ENCODE measurements at places on chromosomes 7 and 10.
A peak's percentile ranks its signal among the peaks of the same experiment; 100 is the strongest.

DNA sequence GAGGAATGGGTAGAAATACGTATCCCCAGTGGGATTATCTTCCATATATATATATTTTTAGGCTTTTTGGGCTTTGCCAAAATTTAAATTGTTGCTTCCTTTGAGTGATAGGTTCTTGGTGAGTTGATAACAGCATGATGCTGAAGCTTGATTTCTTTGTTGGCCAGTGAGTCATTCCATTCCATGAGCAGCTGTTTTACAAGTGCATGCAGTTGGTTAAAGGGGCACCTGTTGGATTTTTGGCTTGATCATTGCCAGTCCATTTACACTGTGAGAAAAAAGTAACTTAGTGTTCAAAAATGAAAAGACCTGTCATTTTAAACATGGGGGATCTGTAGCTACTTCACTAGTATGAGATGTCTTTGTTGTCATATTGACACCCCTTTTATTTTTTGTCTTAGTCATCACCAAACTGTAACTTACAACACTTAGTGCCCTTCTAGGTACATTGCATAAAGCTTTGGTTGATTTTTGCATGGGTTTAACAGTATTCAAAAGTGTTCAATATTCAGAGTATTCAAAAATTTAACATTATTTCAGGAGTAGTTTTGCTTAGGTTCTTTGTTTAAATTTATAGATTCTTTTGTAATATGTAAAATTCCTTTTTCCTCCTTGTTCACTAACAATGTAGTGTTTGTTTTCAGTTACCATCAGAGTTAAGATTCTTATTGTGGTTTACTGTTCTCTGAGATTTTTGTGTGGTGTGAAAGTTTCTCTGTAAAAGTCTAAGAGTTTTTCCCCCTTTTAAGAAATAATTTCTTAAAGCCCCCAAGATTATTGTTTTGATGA is 8.8 kb downstream of the AKAP9 start:
- DNase-seq, result no peak

- peak; percentile 45 for DNase-seq
These were observed 1.0 kb upstream of the AVPI1 start for GRCh38 chr10:97687785-97688781.

GRCh38 chr7:1948887-1949680 is 279.0 kb downstream of the ELFN1 start:
- no peak for DNase-seq

GRCh38 chr7:74233655-74234285 is 20.4 kb downstream of the RFC2 start:
- no peak for DNase-seq

- no peak for DNase-seq
These were observed 1000.7 kb upstream of the LRRN3 start for GRCh38 chr7:110090110-110090820.

GRCh38 chr10:109940117-109940516 is 16.8 kb upstream of the XPNPEP1 start:
- DNase-seq, result no peak

GRCh38 chr10:26213157-26213800 is 3.3 kb upstream of the GAD2 start:
- DNase-seq, result no peak

- DNase-seq, result no peak
These were observed 235.5 kb upstream of the MEOX2 start for GRCh38 chr7:15922002-15922401.

GRCh38 chr7:142855756-142856564 is 1.1 kb downstream of the EPHB6 start:
- no peak for DNase-seq

DNA sequence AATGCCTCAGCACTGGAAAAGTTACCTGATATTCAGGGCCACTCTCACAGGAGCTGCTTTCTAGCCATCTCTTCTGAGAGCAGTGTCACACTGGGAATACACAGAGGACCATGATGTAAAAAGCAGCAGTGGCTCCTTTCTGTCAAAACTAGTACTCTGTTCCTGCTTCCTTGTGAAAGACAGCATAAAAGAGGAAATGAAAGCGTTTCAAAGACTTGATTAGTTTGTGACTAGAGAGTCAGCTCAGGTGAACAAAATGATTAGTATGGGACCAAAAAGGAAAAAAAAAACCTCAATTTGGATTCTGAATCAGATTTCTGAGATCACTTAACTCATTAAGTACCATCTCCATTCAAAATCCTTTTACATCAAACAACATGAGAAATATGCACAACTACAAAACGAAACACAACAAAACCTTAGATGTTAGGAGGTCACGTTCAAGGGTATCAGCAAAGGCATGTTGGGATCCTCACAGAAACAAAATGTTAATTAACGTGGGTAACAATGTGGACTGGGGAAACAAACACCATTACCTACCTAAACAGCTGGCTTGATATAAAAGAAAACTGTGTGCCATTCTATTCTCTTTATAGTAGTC is 103.7 kb downstream of the MACC1 start:
- peak; percentile 81 for DNase-seq

DNA sequence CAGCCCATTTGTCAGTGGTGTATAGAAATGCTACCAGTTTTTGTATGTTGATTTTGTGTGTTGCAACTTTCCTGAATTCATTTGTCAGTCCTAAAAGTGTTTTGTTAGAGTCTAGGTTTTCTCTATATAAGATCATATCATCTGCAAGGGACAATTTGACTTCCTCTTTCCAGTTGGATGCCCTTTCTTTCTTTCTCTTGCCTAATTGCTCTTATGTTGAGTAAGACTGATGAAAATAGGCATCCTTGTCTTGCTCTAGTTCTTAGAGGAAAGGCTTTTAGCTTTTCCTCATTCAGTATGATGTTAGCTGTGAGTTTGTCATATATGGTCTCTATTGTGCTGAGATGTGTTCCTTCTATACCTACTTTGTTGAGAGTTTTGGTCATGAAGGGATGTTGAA is 161.7 kb upstream of the TPK1 start:
- no peak for DNase-seq

- DNase-seq, result no peak
These were observed 293.6 kb upstream of the ZNF32 start for GRCh38 chr10:43942096-43942850.

DNA sequence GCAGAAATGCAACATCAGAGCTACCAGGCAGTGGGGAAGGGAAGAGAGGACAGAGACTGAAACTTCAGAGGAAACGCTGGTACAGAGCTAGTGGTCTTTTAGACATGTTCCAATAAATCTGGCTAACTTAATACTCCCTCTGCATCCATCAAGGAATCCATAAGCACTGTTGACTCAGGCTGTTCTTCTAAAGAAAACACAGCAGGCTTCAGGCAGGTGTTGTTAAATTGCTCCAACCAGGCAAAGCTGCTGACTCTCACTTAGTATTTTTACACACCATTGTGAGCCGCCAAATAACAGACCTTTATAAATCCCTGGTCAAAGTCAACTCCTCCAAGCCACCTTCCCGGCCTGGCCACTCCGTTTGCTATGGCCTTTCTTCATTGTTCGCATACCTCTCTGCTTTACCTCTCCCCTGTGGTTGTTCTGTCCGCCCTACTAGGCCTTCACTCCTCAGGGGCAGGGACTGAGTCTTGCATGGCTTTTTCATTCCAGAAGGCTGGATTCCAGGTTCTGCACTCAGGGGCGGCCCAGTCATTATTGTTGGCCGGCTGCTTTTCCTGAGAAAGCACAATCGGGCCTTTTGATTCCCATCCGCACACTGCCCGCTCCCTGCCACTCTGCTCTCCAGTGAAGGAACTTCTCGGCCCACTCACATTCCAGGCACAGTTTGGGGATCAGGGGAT is 18.4 kb downstream of the CREB3L2 start:
- no peak for DNase-seq

- peak; percentile 80 for DNase-seq
These were observed 150.4 kb upstream of the PRPS1L1 start for GRCh38 chr7:18177815-18178660.

GRCh38 chr10:117677239-117677638 is 134.7 kb downstream of the EMX2 start:
- no peak for DNase-seq

DNA sequence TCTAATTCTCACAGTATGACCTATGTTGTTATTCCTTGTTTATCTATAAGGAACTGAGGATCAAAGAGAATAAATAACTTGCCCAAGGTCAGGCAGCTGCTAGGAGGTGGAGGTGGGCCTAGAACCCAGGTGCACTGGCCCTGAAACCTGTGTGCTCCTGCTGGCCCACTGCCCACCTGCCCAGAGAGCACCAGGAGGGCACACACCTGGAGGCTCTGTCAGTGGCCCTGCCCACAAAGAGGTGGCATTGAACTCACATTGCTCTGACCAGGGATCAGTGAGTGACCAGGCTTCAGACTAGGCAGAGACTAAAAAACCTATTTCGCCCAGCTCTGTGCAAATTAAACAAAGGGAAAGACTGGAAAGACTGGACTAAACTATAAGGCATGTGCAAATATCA is 210.6 kb downstream of the TNS3 start:
- DNase-seq, result no peak

DNA sequence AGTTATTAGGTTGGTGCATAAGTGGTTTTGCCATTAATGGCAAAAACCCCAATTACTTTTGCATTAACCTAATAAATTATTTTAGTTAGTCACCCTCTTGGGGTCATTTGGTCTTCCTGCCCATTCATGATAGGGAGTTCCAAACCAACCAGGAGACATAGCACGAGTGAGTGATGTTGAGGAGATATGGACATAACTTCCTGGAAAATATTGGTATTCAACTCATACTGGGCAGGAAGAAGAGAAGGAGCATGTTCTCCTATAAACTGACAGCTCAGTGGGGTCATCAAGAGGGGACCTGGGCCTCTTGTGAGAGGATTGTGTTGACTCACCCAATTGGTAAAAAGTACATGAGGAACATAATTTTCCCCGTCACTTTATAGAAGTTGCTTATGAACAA is 23.7 kb downstream of the SPAG6 start:
- peak; percentile 38 for DNase-seq

GRCh38 chr10:123274306-123275135 is 120.3 kb downstream of the BUB3 start:
- no peak for DNase-seq

DNA sequence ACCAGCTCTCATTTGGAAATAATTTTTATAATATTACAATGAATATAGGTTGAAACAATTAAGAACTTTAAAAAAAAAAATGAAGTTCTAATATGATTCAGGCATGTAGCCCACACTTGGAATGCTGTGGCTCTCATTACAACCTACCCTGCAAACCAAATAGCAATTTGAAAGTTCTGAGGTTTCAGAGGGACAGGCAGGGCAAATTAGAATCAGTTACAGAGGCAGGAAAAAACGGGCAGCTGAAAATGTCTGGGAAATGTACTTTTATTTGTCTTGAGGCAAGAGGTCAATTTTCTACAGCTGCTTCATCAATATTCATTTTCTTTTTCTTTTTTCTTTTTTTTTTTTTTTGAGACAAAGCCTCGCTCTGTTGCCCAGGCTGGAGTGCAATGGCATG is 95.3 kb downstream of the PIP4K2A start:
- no peak for DNase-seq

- no peak for DNase-seq
These were observed 25.3 kb downstream of the ZSCAN25 start for GRCh38 chr7:99642027-99642426.

- DNase-seq, result no peak
These were observed 29.1 kb upstream of the CABCOCO1 start for GRCh38 chr10:61633665-61634064.

GRCh38 chr10:43574906-43575305 is 490 bp upstream of the ZNF239 start:
- no peak for DNase-seq

GRCh38 chr7:134480730-134481129 is 21.8 kb upstream of the AKR1B1 start:
- no peak for DNase-seq

DNA sequence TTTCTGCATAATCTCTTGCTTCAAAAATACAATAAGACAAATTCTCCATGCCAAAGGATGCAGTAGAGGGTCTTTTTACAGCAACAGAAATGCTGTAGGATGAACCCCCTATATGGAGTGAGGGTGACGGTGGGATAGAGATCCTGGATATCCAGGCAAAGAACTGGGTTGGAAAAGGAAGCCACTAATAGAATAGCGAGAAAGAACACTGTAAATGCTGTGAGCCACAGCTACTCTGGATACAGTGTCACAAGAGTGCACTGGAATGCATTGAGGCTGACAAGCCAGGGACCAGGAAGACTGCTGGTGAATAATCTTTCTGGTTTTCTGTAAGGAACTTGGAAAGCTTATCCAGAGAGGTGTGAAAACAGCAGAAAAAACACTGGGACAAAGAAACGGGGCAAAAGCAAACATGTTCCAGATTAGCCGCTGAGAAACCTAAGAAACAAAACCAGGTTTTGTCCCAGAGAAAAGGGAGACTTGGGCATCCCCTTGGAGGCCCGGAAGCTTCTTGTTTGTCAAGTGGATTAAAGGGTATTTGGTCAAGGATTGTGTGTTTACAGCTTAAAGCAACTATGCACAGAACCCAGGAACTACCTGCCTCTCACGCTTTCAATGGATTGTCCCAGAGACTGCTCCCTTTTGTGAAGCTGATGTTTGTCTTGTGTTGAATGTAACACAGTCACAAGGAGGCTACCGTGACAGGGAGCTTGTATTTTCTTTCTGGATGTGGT is 6.2 kb upstream of the MSMB start:
- DNase-seq, result no peak

DNA sequence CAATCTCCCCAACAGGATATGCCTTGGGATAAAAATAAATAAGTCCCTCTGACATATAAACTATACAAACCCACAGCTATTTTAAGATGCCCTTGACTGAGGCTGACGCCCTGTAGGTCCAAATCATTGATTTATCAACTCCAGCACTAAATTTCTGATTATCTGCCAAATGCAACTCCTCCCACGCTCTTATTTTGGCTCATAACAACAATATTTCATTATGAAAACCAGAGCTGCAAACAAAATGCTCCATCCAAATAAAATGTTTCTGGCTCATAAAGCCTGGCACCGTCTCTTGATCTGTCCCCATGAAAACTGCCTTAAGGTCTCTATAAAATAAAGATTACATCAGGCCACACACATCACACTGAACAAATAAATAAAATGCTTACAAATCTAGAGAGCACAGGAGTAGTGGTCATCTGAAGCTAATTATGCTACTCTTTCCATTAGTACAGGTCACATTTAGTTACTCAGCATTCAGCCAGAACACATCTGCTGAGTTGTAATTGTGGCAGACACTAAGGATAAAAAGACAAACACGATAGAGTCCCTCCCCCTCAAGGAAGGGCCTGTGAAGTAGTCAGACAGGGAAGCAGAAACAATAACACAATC is 28.8 kb downstream of the CACUL1 start:
- DNase-seq, result no peak

DNA sequence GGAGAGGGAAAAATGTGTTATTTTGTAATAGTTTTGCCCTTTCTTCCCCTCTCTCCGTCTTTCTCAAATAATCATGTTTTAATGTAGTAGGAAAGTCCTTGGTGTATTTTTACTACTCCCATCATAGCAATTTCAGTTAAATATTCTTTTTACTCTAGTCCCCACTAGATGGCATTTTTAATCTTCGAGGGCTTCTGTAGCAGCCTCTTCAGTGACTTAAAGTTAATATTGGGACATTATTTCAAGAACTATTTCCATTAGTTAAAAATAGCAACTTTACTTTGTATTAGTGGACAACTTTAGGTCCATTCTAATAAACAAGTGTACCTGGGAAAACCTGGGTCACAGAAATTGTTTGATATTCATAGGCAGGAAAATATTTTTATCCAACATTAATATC is 23.0 kb downstream of the EDRF1 start:
- DNase-seq, result no peak
